Neural progenitor cell (in vitro differentiated cells): ENCODE measurements at places on chromosomes 11 and 22.

DNA sequence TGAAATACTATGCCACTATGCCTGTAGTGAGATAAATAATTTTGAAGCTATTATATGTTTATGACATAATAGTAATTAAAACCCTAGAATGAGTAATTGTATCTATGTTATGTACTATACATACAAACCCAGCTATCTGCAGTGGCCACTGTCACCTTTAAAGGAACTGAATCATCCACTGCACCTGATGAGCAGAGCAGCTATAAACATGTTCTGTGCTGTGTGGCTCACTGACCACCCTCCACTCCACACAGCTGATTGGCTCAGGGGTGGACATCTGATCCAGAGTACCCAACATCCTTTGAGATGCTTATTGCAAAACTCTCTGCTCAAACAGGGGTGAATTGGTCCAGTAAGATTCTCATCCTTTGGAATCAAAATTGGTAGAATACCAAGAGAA is 19.2 kb upstream of the RRAS2 start:
- DNase-seq: no peak

DNA sequence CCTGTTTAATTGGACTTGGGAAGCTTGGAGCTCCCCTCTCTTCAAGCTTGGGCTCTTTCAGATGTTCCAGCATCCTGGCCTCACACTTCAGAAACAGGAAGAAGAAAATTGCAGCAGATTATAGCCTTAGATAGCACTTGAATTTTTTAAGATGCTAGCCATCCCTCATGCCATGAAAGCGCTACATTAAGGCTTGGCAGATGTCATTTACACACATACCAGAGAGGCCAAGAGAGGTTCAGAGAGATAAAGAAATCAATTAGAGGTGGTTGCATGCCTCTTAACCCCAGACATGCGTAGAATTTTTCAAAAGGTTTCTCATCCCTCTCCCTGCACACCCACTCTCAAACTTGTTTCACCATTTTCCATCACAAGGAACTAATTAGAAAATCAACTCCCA is 31.9 kb upstream of the DBX1 start:
- no peak for DNase-seq

GRCh38 chr11:22084056-22084455 is 108.8 kb upstream of the ANO5 start:
- DNase-seq: no peak

GRCh38 chr11:41256041-41256440 is 203.4 kb downstream of the LRRC4C start:
- DNase-seq: no peak

GRCh38 chr11:134916421-134917213 is 504.6 kb upstream of the B3GAT1 start:
- DNase-seq: no peak

DNA sequence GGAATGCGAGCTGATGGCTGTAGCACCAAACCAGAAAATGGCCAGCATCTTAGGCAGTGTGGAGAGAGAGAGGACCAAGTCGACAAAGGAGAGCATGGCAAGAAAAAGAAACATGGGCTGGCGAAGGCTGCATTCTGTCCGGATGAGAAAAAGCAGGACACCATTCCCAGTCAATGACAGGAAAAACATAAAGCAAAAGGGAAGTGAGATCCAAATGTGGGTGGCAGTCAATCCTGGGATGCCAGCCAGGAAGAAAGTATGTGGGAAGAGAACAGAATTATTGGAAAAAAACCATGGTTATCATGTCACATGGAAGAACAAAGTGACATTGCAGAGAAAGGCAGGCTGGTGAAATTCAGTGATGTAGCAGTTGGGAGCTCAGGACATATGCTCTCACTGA is 36.9 kb upstream of the OR56A1 start:
- no peak for DNase-seq

DNA sequence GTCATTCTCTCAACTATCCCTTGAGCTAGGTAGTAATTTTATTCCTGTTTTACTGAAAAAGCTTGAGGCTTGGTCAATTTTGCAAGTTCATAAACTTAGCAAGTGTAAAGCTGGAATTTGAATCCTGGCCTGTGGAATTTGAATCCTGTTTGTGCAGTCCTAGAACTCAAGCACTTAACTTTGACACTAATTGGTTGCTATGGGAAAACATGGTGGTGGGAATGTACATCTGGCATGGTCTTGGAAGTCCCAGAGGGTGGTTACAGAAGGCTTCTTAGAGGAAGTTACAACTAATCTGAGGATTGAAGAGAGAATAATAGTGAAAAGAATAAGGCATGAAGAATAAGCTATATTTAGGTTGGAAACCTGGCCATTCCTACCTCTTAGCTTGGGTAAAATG is 66.5 kb upstream of the LIN7C start:
- no peak for DNase-seq

- DNase-seq: peak; percentile 50
These were observed 47.8 kb downstream of the BRSK2 start for GRCh38 chr11:1437500-1437899.

DNA sequence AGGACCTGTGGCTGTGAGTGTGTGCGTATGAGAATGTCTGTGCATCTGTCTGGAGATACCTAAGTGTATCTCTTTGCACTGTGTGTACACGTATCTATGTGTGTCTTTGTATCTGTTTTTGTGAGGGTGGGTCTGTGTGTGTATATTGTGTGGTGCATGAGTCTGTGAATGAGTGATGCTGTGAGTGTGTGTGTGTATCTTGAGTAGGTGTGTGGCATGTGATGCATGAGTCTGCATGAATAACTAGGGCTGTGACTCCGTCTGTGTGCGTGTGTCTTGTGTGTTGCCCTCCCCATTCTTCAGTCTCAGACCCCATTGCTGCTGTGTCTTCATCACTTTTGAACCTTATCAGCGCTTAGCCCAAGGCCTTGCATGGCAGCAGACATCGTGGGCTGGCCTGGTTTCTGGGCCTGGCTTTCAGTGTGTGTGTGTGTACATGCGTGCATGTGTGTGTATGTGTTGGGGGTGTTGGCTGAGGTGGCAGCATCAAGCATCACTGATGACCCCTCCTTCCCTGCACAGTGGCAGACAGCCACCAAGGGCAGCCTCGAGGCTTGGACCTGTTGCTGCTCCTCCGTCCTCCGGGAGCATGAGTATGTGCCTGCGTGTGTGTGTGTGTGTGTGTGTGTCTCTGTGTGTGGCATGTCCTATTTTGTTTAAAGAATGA is 1.4 kb downstream of the SGSM1 start:
- peak; percentile 38 for DNase-seq

- no peak for DNase-seq
These were observed 578.5 kb downstream of the TBC1D22A start for GRCh38 chr22:47340851-47341436.

DNA sequence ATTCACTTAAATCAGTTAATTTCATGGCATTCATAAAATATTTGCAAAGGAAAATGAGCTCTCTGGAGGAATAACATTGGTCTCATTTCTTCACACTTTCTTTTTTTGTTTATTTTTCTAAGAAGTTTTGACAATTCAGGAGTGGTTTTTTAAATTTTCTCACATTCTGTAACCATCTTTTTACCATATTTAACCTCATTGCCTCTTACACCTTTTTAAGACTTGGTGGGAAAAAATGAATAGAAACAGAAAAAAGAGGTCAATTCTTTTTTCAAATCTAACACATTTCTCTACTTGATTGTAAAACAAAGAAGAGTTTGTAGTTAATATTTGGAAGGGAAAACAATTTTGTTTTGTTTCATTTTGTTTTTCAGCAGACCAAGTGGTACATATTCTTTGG is 1034.7 kb upstream of the RAG2 start:
- no peak for DNase-seq

- no peak for DNase-seq
These were observed 31.3 kb downstream of the TMEM123 start for GRCh38 chr11:102421261-102421660.

- DNase-seq: no peak
These were observed 306.8 kb upstream of the DDI1 start for GRCh38 chr11:103729617-103730016.

DNA sequence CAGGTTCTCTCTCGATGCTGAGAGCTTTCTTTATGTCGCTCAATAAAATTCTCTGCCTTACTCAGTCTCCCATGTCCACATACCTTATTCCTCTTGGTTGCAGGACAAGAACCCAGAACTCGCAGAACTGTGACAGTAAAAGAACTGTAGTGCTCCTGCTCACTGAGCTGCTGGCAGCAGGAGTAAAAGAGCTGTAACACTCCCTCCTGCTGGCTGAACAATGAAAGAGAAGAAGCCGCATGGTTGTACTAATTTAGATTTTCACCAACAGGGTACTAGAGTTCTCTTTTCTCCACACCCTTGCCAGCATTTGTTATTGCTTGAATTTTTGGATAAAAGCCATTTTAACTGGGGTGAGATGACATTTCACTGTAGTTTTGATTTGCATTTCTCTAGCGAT is 433.2 kb downstream of the GUCY1A2 start:
- DNase-seq: peak; percentile 59

DNA sequence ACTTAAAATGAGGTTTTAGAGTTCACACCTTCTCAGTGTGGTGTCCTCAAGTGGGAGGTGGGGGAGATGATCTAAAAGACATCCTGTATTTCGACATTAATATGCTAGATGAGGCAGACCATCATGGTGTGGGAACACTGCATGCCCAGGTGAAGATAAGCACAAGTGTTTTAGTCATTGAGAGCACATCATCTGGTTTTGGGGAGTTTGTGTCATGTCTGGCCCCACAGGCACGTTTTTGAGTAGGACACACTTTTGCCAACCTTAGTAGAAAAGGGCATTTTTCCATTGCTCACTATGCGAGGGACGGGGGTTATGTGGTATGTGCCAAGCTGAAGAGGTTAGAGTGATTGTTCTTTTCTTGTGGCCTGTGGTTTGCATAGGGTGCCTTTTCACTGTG is 189.3 kb downstream of the DBX1 start:
- no peak for DNase-seq

GRCh38 chr22:27636716-27637508 is 164.6 kb downstream of the MN1 start:
- no peak for DNase-seq

- no peak for DNase-seq
These were observed 3.4 kb upstream of the MS4A15 start for GRCh38 chr11:60753309-60753708.

- DNase-seq: no peak
These were observed 5.4 kb downstream of the SCGB1C1 start for GRCh38 chr11:198236-198806.

DNA sequence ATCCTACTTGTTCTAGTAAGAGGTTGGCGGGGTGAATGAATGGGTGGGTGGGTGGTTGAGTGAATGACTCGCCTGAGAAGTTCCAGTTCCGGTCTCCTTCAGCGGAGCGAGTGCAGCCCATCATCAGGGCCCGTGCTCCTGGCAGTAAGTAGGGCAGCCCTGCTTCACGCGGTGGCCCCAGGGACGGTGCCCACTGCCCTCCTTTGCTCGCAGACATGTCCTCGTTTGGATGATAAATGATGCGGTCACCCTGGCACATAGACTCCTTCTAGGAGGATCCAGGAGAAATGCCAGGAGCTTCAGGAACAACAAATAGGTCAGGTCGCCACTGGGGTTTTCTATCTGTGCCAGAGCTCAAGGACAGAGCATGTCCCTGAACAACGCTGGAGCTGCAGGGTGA is 370.8 kb downstream of the CTTN start:
- DNase-seq: no peak

GRCh38 chr11:121654843-121655536 is 202.2 kb upstream of the SORL1-AS1 start:
- DNase-seq: no peak

DNA sequence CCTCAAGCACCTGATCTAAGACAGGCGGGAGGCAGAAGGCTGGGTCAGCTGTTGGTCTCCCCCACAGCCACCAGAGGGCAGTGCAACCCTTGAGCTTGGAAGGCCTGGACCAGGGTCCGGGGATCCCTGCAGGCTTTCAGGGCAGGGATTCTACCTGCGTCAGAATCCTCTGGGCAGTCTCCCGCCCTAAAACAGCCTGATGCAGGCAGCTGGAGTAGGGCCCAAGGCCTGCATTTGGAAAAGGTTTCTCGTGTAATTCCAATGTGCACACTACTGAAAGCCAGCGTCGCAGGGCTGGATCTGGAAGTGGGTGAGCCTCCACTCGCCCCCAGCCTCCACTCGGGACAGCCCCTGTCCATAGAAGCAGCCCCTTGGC is 31.8 kb downstream of the BID start:
- peak; percentile 92 for DNase-seq

DNA sequence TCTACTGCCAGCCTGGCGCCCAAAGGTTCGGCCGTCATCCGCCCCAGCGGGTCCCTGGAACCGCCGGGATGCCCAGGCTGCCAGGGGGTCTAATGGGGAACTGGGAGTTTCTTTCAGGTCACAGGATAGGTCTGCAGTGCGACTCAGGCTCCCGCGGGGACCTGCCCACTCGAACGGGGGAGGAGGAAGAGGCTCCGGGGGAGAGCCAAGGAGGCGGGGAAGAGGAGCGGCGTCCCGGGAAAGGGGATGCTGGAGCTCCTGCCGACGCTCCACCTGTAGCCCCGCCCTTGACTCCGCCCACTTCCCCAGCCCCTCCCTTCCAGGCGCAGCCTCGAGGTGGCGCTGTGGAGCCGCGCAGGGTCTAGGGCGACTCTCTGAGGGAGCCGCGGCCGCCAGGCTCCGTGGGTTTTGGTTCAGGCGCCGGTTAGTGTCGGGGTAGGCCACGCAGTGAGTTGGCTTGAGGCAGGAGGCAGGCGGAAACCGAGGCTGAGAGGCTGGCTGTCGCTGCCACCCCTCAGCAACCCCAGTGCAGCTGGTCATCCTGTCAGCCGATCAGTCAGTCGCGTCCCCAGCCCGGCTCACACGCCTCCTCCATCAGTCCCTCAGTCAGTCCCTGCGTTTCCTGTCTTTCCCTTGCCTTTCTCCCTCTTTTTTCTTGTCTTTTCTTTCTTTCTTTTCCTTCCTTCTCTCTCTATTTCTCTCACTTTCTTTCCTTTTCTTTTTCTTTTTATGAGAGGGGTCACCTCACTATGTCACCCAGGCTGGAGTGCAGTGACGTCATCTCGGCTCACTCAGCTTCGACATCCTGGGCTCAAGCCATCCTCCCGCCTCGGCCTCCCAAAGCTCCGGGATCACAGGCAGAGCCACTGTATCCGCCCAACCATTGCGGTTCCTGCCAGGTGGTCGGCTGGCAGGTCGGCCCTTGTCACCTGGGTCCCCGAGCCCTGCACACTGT is 26.4 kb downstream of the YWHAH start:
- DNase-seq: peak; percentile 92

DNA sequence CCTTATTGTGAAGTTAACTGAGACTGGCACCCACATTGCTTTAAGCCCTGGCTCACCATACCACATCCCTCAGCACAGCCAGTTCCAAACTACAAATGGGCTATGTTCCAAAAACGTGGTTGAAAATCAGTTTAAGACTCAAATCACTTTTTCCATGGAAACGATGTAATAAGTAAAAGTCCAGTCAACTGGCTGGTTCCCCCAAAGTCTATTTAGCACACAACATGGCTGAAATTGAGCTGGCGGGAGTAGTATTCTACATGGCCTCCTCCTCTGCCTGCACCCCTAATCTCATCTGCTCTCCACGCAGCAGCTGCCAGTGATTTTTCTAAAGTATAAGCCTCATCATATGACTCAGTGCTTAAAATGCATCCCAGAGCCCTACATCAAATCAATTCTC is 40.9 kb upstream of the BIRC3 start:
- DNase-seq: no peak

DNA sequence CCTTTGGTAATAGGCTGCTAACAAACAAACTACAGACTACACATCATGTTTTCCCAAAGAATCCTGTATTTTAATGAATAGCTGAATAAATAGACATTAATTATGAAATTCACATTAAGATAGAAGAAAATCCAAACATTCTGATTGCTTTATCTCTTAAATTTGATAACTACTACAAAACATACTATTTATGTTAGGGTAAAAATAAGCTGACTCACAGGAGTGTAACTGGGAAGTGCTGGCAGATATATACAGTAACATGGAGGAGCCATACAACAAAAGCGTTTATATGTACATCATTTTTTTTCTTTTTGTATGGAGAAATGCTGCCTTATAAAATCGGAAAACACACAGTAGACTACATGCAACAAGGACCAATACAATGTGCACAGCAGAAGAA is 52.6 kb upstream of the MTMR2 start:
- DNase-seq: no peak
